ENCODE measurements at places on chromosomes 13 and 19.
A peak's percentile ranks its signal among the peaks of the same experiment; 100 is the strongest.

- peak; percentile 18 for DNase-seq
Observed at GRCh38 chr13:77563111-77563510, 27.6 kb downstream of the SCEL start.

GRCh38 chr13:65892859-65893258 lies 1337.3 kb downstream of the PCDH9 start:
- peak; percentile 29 for DNase-seq

DNA sequence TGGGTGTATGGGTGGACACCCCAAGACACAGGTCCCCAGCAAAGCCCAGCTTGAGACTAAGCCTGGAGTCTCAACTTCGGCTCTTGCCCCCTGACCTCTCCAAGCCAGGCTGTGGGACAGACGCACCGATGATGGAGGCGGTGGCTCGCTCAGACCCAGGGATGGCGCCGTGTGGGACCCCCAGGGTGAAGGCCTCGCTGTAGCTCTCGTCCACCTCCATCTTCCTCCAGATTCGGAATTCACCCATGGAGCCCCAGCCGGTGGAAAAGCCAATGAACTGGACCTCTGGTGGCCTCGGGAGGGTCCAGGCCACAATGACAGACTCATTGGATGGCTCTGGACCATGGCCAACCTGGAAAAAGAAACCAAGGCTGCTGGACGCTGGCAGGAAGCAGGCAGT lies 39.1 kb downstream of the F2RL3 start:
- no peak for DNase-seq

DNA sequence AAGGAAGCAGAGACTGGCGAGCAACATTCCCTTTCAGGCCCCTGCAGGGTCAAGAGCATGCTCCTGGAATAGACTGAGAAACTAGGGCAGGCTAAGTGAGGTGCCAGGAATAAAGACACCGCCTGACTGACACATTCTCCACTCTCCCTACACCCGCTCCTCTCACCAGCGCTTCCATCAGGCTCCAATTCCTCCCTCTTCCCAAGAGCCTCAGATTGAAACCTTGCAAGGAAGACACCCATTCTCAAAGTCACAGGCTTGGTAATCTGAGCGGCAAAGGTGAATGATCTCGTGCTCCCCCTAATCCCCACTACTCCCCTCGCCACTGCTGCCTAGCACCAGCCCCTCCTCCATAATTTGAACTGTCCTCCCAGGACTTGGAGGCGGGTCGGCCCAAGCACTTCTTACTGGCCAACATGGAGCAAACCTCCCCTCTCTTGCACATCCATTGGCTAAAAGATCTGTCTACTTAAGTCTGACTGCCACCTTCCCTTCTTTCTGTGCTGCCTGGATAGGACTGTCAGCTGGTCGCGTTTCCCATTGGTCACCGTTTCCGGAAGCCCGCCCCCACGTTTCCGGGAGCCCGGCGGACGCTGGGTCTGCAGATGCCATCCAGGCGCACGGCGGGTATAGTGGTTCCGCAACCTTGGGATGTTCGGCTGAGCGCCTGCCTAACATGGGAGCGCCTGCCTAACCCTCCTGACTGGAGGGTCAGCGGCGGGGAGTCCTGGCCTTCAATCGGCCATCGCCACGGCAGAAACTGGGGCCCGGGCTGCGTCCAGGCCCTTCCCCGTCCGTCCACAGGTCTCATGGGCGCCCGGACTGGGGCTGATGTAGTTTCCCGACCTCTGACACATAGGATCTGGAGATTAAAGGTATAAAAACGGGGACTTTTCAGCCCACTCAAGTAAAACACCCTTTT lies 33.6 kb downstream of the ZNF383 start:
- peak; percentile 97 for DNase-seq

GRCh38 chr13:33004511-33004910 lies 11.7 kb upstream of the KL start:
- DNase-seq: no peak

DNA sequence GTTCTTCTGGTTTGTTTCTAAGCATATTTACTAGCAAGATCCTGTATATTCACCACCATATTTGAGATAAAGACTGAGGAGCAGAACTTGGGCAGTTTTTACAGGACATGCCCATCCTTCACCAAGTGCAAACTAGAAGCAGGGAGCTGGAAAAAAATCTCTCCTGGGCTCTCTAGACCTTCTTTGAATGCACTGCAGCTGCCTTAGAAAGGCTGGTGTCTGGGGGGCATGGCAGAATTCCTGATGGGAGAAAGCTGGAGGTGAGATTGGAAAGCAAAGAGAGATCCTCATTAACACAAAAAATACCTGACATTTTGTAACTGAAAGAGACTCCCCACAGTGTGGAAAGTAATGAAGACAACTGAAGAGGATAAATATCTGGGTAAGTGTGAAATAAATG lies 1612.1 kb downstream of the OLFM4 start:
- DNase-seq: no peak

GRCh38 chr13:70172946-70173597 lies 64.8 kb upstream of the KLHL1 start:
- DNase-seq: no peak

DNA sequence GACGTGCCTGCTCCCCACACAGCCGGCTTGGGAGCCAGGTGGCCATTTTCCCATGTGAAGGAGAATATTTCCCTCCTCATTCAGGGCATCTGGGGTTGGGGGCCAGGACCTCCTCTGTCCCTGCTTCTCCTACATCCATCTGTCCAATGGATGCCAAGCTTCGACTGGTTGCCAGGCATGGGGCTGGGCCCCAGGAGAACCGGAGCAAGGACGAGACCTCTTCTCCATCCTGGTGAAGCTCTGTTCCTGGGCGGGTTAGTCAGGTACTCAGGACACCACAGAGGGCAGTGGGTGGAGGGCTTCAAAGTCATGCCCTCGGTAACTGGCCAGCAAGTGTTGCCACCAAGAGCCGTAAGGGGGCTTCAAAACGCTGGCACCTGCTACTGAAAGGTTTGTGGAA lies 22.3 kb upstream of the SLC15A1 start:
- no peak for DNase-seq
